Neural crest cell (in vitro differentiated cells): ENCODE measurements at places on chromosomes 4 and X.

DNA sequence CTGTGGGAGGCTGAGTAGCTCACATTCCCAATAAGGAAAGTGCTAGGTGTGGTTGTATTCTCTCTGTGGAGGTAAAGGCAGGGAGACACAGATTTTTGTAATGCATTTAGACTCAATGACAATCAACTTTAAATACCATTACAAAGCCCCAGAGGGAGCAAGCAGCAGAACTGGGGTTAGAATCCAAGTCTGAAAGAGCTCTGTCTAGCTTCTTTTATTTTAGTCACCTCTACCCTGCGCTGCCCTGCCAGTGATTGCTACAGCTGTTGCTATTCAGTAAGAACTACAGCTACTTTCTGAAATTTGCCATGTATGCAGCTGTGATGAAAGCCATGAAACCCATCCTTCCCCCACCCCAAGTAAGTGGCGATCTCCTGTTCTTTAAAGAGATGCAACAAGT is 22.5 kb downstream of the SLC39A8 start:
- no peak for DNase-seq

- DNase-seq = no peak
These were observed 4.6 kb downstream of the EDA2R start for GRCh38 chrX:66634272-66634671.

GRCh38 chrX:24982306-24982965 is 33.3 kb downstream of the ARX start:
- no peak for DNase-seq

DNA sequence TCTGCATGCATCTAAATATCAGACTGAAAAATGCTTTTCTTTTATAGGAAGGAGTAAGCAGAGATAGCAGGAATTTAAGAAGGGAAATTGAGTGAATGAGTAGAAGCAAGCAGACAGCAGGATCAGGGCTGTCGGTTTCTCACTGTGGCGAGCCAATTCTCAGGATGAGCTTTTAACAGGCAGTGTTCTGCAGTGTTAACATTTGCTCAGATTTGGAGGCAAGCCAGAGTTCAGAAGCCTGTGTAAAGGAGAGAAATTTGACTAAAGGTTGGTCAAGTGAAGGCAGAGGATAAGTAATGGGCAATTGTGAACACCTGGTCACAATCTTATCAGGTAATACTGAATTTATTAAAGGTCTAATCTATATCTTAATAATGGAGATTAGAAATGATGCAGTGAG is 133.3 kb upstream of the MAGEB16 start:
- no peak for DNase-seq

GRCh38 chrX:41348551-41348950 is 14.6 kb downstream of the DDX3X start:
- no peak for DNase-seq

GRCh38 chr4:137124278-137124932 is 407.9 kb downstream of the PCDH18 start:
- no peak for DNase-seq

DNA sequence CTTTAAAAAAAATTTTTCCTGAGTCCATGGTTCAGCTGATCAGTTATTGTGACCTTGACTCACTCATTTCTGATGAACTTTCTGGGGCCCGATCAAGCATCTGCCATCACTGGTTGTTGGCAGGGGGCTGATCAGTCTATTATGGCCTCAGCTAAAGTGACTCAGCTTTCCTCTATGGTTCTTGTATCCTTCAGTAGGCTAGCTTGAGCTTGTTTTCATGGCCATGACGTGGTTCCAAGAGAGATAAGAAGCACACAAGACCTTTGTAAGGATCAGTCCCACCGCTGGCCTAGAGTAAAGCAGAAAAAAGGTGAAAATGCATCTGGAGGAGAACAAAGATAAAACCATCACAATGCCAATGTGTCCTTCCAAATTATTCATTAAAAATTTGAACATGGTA is 29.8 kb upstream of the EPGN start:
- DNase-seq = no peak

GRCh38 chr4:128244379-128244778 is 43.2 kb downstream of the PGRMC2 start:
- DNase-seq = no peak

GRCh38 chr4:116183241-116183640 is 902.1 kb downstream of the TRAM1L1 start:
- no peak for DNase-seq

DNA sequence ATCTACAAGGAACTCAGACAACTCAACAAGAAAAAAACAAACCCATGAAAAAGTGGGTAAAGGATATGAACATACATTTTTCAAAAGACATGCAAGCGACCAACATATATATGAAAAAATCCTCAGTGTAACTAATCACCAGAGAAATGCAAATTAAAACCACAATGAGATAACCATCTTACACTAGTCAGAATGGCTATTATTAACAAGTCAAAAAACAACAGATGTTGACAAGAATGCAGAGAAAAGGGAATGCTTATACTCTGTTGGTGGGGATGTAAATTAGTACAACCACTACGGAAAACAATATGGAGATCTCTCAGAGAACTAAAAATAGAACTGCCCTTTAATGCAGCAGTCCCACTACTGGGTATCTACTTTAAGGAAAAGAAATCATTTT is 12.1 kb downstream of the NIPAL1 start:
- no peak for DNase-seq

GRCh38 chrX:48576108-48576507 is 1.8 kb downstream of the RBM3 start:
- no peak for DNase-seq

- DNase-seq = no peak
These were observed 55.6 kb downstream of the MAP7D2 start for GRCh38 chrX:20060961-20061748.

GRCh38 chr4:124390861-124391260 is 321.7 kb downstream of the ANKRD50 start:
- DNase-seq = no peak

DNA sequence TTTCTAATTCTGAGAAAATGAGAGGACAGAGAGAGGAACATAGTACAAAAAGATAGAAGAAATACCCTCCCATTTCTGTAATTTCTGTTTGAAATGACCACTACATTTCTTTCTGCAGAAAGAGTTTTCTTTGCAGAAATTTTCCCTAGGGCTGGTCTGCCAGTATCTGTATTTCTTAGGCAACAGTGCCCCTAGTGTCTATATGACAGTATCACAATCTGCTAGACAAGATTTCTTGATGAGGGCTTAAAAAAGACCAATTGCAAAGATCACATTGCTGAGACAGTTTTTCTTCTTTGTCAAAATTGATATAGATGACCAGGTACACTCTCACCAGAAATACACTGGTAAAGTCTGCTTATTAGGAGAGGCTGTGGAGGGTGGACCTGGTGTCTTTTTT is 81.0 kb upstream of the ZDHHC15 start:
- DNase-seq = no peak

- no peak for DNase-seq
These were observed 14.5 kb downstream of the UGT2B15 start for GRCh38 chr4:68655764-68656444.

GRCh38 chr4:124111922-124112321 is 600.6 kb downstream of the ANKRD50 start:
- DNase-seq = peak; percentile 16

DNA sequence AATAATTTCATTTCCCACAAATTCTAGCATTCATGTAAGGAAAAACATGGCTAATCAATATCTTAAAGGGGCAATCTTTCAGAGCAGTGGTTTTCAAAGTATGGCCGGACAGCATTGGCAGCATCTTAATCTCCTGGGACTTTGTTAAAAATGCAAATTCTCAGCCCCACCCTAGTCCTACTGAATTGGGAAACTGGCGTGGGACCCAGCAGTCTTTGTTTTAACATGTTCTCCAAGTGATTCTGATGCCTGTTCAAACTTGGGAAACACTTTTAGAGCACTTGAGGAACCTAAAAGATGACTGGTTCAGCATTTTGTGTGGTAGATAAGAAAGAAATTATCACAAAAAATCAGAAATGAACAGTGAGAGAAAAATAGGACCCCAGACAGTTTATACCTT is 65.7 kb downstream of the ZFX start:
- DNase-seq = no peak

- no peak for DNase-seq
These were observed 113.5 kb downstream of the VSIG4 start for GRCh38 chrX:65926095-65927019.

GRCh38 chrX:6383488-6383887 is 151.4 kb downstream of the VCX3A start:
- DNase-seq = no peak

GRCh38 chr4:46124773-46125413 is 1.0 kb upstream of the GABRG1 start:
- peak; percentile 44 for DNase-seq

GRCh38 chrX:10173331-10173900 is 16.6 kb downstream of the CLCN4 start:
- DNase-seq = no peak
